ENCODE measurements at places on chromosomes 7 and 10.

DNA sequence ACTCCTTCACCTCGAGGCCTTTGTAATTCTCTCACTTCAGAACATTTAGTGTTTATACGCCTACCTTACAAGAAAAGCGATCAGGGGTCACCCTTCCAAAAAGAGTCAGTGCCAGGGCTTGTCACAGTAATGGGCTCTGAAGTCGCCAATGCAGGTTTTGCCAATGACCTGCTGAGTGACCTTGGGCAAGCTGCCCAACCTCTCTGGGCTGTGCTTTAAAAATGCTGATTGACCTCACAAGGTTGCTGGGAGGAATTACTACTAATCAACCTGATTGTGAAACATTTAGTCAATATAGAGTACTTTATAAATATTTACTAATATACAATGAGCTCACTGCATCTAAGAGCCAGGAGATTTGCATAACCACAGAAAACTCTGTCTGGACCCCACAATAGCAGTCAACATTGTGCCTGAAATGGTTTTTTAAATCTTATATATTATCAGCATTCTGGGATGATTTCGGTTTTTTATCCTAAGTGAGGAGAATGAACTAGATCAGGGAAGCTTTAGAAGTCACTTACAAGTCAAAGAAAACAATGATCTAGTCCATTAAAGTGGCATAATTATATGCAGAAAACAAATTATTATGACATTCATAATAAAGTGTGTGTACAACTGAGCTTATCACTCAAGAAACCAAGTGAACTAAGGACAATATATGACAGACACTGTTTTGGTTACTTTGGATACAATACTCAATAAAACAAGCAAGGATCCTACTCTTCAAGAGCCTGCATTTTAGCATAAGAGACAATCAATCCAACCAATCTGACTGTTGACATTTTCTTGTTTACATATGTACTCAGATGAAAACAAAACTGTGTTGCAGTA lies 290.5 kb downstream of the SORCS1 start:
- no peak for DNase-seq
- H3K4me3 ChIP-seq = no peak overlapping the region
- H3K4me1 ChIP-seq = no peaks in the 10 kb centered on the region
- no peak overlapping the region for H3K27ac ChIP-seq
- no peaks in the 10 kb centered on the region for H3K36me3 ChIP-seq

GRCh38 chr7:158802535-158803366 lies 26.6 kb downstream of the ESYT2 start:
- DNase-seq = no peak
- H3K4me1 ChIP-seq = no peaks in the 10 kb centered on the region
- H3K36me3 ChIP-seq = peaks cover 22% of the 10 kb centered on the region
- no peaks in the 10 kb centered on the region for H3K27me3 ChIP-seq

- no peaks in the 10 kb centered on the region for H3K27me3 ChIP-seq
- H3K36me3 ChIP-seq = no peaks in the 10 kb centered on the region
- no peak overlapping the region for H3K27ac ChIP-seq
- no peak for DNase-seq
- no peak overlapping the region for H3K4me3 ChIP-seq
Observed at GRCh38 chr7:91248996-91249395, 15.2 kb upstream of the FZD1 start.

DNA sequence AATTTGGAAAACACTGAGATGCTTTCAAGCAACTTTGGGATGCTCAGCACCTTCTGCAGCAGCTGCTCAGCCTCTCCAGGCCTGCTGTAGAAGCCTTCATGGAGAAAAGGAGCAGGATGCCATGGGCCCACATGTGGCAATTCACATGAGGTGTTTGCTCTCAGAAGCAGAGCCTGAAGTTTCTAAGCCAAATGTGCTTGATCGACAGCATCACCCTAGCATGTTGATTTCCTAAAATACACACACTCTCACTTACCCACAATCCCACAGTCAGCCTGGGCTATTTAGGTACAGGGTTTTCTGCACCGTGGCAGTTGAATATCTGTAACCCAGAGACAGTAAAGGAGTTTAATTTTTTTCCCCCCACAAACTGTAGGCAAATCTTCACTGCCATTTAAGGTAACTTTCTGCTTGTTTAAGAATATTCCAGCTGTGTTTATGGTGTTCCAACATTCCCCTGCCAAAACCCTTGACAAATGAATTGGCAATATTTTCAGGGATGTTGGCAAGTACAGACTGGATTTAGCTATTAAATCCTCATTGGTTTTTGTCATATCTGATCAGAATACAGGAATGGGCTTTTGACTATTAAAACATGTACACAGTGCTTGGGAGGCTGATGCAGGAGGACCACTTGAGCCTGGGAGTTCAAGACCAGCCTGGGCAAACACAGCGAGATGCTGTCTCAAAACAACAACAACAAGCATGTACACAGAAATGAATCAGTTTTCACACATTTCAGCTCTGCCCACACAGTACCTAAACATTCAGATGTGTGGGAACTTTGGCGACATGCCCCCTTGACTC lies 244.2 kb downstream of the CELF2 start:
- no peaks in the 10 kb centered on the region for H3K27me3 ChIP-seq
- H3K27ac ChIP-seq = no peak overlapping the region
- DNase-seq = no peak
- H3K4me1 ChIP-seq = no peaks in the 10 kb centered on the region
- H3K4me3 ChIP-seq = no peak overlapping the region

All from H9 (cell line).